Fibroblast of mammary gland (primary cell): ENCODE measurements at places on chromosomes 12 and 14.
A peak's percentile ranks its signal among the peaks of the same experiment; 100 is the strongest.

- no peak for DNase-seq
Observed at GRCh38 chr12:52522346-52523011, 2.3 kb upstream of the KRT5 start.

GRCh38 chr12:124914392-124915238 lies at the start of gene UBC:
Gene UBC, minus strand, starts transcription at chr12:124914650. Its CDS starts 879 bp downstream, at chr12:124913771.
- peak; percentile 90 for DNase-seq

GRCh38 chr12:49843411-49843810 lies 505 bp upstream of the BCDIN3D start:
- no peak for DNase-seq

DNA sequence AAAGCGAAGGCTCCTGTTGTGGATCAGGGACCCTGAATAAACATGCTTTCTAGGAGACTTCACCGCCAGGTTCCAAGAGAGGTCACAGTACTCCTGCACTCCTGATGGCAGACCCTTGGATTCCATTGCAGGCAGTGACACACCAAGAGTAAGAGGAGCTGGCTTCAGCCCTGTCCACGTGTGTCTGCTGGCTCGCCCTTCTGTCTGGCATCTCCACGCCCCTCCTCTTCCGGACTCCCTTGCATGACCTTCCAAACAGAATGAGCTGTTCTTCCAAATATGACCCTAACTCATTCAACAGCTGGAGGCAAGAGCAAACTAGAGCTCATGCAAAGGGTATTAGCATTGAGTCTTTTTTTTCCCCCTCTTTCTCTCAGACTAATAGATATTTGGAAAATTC lies 233.0 kb upstream of the PLEKHG7 start:
- DNase-seq = peak; percentile 25

DNA sequence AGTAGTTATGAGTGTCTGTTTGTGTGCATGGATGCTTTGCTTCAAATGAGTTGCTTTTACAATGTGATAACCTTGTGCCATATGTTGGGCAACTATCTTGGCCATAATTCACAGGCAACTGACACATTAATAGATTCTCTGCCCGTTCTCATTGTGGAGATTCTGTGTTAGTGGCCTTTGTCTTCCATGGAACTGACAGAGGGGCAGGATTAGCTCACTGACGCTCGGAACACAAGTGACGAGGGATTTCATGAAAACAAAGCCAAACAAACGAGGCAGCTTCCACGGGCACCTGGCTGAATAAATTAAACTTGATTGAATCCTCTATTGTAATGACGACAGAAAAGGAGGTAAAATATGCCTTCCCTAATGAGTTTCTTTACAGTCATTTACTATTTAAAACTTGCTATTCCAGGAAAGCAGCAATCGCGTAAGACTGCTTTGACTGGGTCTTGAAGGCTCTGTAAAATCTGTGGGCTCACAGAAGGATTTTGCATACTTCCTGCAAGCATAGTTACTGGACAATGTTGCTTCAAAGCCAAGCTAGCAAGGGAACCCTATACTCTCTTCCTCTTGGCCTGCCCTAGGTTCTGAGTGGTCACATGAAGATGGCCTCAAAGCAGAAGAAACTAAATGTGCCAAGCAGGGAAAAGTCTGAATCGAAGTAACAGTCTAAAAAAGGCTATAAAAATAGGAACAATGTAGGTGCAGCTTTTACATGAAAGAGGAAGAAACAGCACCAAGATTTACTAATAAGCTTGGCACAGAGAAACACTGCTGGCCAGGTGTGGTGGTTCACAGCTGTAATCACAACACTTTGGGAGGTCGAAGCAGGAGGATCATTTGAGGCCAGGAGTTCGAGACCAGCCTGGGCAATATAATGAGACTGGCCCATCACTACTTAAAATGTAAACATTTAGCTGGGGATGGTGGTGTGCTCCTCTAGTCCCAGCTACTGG lies 28.1 kb upstream of the SINHCAF start:
- DNase-seq = no peak

DNA sequence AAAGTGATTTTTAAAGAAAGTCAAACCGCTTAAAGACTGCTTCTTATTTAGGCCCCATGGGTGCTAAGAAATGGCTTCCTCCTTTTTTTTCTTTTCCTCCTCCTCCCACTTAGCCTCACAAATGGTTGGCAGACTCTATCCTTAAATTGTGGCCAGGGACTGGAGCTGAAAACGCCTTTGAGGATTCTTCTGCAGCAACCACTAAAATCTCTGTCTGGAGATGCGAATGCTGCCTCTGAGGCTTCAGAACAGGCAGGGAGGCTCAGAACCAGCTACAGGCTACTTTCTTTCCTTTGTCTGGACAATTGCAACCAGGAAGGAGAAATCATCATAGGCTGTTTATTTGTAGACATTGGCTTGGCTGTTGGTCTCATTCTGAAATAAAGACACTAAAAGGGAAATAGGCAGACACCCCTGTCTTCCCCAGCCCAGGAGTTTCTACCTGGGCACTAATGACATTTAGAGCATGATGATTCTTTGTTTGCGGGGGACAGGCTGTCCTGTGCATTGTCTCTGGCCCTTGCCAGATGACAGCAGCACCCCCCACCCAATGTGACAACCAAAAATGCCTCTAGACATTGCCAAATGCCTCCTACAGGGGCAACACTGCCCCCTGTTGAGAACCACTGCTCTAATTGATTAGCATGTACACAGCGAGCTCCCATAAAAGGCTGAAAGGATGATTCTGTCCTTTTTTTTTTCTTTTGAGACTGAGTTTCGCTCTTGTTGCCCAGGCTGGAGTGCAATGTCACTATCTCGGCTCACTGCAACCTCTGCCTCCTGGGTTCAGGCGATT lies 50.3 kb downstream of the MAP1LC3B2 start:
- DNase-seq = no peak

GRCh38 chr12:112598626-112599025 lies 179.9 kb downstream of the PTPN11 start:
- no peak for DNase-seq

GRCh38 chr12:85968606-85969005 lies 94.5 kb downstream of the NTS start:
- DNase-seq = no peak

- DNase-seq = no peak
Observed at GRCh38 chr14:23054000-23054811, 3.1 kb downstream of the CDH24 start.

- no peak for DNase-seq
Observed at GRCh38 chr12:54044425-54045103, 9.1 kb upstream of the HOXC4 start.

GRCh38 chr14:34701808-34702207 lies 12.6 kb downstream of the CFL2 start:
- DNase-seq = no peak

- no peak for DNase-seq
Observed at GRCh38 chr14:38931969-38932652, 170.9 kb downstream of the SEC23A start.

DNA sequence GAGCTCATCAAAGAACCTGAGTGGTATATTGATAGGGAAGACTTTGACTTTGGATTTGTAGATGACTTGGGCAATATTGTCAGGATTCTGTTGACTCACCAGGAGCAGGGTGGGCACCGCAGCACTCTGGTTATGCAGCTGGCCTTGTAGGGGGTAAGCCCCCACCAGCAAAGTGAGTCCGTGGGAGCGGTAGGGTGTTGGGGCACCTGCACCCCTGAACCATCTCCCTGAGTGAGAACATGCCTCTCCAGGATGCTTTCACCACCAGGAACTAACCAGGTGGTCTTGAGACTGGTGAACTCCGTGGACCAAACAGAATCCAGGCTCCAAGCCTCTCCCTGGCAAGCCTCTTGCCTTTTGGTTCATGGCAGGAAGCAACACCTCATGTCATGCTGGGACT lies 44.0 kb upstream of the EIF5 start:
- DNase-seq = no peak

DNA sequence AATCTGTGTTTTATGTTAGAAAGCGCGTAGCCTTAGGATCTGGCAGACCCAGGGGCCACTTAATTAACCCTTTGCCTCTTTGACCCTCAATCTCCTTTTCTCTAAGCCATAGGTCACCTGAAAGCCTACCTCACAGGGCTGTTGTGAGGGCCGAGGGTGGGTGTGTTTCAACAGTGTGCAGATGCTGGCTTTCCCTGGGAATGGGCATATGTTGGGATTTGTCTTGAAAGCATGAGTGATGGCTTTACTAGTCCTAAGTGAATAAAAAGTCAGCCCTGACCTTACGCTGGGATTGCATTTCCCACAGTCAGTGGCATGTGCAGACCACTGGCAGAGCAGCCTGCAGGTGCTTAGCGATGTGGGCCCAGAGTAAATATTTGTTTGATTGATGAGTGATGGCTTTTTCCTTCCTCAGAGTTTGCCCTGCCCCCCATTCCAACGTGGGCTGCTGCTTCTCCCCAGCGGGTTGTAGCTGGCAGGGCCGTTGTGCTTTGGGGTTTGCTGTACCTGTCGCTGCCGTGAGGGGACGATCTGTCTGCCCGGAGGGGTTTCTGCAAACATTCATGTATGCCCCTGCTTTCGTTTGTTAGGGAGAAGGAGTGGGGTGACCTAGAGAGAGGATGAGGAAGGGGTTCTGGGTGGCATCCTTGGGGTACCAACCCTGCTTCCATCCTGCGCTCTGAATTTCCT lies 31.5 kb downstream of the MEG3 start:
- no peak for DNase-seq

DNA sequence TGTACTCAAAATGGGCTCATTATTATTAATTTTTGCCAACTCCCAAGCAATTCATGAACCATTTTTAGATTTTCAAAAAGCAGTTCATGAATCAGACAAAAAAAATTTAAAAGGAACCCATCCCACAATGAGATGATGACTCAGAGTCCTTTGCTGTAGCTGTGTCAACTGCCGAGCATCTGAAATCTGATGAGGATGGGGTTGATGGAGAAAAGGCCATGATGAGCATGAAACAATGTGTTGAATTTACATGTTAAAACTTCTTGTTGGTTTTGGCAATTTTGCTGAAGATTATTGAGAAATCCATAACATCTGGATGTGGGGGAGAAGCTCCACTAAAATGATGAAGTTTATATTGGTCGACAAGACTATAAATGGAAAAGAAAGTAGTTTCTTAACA lies 378.0 kb downstream of the FOXG1 start:
- peak; percentile 99 for DNase-seq

GRCh38 chr12:126021675-126022074 lies 956.4 kb downstream of the AACS start:
- no peak for DNase-seq

DNA sequence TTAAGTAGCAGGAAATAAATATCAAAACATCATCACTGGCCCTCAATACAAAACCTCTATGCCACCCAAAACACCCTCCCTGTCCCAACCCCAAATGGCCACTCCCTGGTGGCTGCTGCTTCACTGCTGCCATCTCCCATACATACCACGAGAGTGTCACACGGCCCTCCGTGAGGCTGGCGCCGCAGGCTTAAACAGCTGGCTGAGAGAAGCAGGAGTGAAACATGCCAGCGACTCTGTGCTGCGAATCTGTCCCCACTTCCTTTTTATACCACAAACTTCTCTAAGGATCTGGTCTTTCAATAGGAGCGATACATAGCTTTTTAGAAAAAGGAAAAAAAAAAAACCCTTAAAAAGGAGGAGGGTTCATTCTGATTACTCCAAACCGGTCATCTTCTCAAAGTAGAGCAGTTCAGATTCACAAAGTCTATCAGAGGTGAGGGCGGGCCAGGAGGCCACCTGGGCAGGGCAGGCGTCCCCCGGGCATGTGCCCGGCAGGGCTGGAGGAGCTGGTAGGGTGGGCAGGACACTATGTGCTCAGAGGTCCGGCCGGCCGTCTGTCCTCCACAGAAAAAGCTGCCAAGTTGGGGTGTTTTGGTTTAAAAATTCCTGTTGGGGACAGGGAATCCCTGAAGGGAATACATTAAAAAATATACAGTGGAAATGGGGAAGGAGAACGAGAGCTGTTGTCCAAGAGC lies 26.5 kb downstream of the MAX start:
- no peak for DNase-seq

GRCh38 chr12:14417715-14418114 lies 52.2 kb downstream of the ATF7IP start:
- peak; percentile 93 for DNase-seq

GRCh38 chr14:98162856-98163805 lies 1108.9 kb downstream of the BCL11B start:
- DNase-seq = no peak

- DNase-seq = peak; percentile 48
Observed at GRCh38 chr12:20404576-20405346, 36.4 kb downstream of the PDE3A start.

GRCh38 chr14:44529026-44529425 lies 21.9 kb upstream of the FSCB start:
- no peak for DNase-seq

GRCh38 chr12:132954471-132955048 lies 1.5 kb downstream of the ZNF605 start:
- DNase-seq = peak; percentile 20

DNA sequence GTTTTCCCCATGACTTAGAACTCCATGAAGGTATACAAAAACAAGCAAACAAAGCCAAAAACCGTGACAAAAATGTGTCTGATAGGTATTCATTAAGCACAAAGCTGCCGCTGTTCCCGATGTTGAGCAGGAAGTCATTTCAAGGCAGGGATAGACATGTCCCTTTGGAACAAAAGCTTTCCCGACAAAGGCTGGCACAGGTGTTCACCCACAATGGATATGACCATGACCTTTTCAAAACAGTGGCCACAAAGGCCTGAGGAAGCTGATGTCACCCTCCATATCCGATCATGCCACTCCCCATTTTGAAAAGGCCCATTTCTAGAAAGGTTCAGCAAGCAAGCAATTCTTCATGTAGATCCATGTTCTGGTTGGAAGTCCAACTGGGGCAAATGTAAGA lies 279.1 kb downstream of the BTG1 start:
- DNase-seq = no peak
